ENCODE measurements at places on chromosomes 1 and 21. TPM values are rescaled to one million over a fixed set of nuclear protein-coding genes. Genes with fewer than 3 reads are reported as not detected.

The STMN1 gene
- 423 TPM for total RNA-seq

The FALEC gene
- not detected for total RNA-seq

DNA sequence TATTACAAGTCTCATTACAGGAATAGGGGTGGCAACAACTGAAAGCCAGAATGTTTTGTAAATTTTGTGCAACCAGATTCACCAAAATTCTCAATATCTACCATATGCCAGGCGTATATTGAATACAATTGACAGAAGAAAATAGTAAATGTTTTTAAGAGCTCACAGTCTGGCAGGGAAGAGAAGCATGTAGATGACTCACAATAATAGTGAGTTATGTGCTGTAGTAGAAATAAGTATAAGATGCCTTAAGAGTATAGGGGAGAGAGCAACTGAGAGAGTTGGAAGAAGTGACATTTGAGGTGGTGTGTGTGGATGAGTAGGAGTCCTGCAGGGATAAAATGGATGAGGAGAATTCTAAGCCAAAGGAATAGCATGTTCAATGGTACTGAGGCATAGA lies 170.5 kb upstream of the FGGY start:
- ATAC-seq, result no peak

GRCh38 chr1:103087256-103087655 lies 21.1 kb downstream of the COL11A1 start:
- ATAC-seq, result no peak

GRCh38 chr21:33569991-33570390 lies 18.5 kb downstream of the DONSON start:
- no peak for ATAC-seq

- ATAC-seq, result no peak
Measured at GRCh38 chr1:241658081-241658793, 6.2 kb downstream of the WDR64 start.

The HSD3B2 gene
- not detected for total RNA-seq

- ATAC-seq, result no peak
Measured at GRCh38 chr1:72623299-72623708, 341.0 kb upstream of the NEGR1 start.

- ATAC-seq, result no peak
Measured at GRCh38 chr1:52404975-52405338, 555 bp downstream of the PRPF38A start.

The F5 gene
- total RNA-seq, result 144 TPM

DNA sequence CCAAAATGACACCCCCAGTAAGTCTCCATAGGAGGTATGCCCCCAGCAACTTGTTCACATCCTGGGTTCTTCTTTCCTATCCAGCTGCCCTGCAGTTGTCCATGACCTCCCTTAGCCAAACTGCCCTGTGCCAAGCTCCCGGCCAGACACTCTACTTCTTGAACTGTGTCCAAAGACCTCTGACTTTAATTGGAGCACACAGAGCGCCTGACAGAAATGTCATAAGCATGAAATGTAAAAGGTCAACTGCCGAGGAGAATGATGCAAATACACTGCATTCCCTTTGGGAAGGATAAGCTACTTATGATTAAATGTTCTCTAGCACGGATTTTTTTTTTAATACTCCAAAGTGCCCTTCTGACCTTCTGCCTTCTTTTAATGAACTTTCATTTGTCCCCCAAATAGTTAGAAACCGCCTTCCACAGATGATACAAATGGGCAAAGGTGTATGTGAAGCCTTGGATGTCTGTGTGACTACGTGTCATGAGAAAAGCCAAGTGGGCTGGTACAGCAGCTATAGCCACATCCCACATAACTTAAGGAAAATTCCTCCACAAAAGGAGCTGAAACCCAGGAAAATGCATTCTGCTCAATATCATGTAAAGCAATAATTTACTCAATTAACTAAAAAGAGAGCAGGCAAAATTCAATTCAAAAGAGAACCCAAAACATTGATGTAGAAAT lies 26.8 kb downstream of the PALMD start:
- no peak for ATAC-seq

GRCh38 chr1:92599184-92599583 lies 112.5 kb upstream of the GFI1 start:
- no peak for ATAC-seq

The UBL4B gene
- not detected for total RNA-seq

The WNT9A gene
- total RNA-seq, result 0.24 TPM

DNA sequence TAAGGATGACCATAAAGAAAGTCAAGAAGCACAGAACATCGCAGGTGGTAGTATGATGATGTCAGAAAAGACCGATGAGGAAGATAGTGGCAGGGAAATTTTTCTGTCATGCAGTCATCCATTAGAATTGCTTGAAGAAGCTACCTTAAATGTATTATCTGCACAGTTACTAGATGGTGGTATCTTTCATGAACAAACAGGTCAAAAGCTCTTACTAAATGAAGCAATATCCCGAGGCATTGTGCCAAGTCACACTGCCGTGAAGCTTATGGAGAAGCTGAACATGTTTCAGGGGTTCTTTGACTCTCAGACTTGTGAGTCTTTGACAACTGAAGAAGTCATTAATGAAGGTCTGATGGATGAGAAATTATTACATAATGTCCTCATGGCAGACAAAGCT lies 128.8 kb downstream of the MACF1 start:
- no peak for ATAC-seq

- no peak for ATAC-seq
Measured at GRCh38 chr21:42476388-42477331, 19.4 kb downstream of the RSPH1 start.

DNA sequence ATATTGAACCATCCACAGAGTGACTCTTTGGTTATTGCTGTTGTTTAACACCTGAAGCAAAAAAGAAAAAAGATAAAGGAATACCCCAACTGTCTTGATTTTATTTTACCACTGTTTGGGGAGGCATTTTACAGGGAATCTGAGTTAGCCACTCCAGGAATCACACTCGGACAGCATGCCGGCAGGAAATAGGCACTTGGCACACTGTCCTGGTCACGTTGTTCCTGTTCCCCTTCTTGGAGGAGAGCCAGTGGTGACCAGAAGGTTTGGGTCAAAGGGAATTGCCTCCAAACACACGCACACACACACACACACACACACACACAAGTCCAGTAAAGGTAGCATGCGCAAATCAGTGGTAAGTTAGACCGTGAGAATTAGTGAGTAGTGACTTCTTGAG lies 13.8 kb downstream of the RGS4 start:
- ATAC-seq, result no peak

The FCRLA gene
- total RNA-seq, result not detected

The APCS gene
- not detected for total RNA-seq

DNA sequence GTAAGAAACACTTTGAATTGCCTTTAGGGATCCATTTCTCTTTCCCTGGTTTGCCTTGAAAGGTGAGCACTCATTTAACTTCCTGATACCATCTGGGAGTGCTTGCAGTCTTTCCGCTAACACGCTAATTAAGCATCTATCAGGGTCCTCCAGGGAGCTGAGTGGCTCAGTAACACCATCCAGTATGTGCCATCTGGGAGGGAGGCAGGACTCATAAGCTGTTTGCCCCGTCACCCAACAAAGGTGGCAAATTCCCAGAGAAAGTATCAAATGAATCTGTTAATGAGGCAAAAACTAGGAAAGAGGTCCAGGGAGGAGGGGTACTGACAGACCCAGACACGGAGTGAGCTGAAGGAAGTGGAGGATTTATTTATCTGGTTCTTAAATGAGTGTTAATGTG lies 430.9 kb downstream of the HLX start:
- ATAC-seq, result no peak

DNA sequence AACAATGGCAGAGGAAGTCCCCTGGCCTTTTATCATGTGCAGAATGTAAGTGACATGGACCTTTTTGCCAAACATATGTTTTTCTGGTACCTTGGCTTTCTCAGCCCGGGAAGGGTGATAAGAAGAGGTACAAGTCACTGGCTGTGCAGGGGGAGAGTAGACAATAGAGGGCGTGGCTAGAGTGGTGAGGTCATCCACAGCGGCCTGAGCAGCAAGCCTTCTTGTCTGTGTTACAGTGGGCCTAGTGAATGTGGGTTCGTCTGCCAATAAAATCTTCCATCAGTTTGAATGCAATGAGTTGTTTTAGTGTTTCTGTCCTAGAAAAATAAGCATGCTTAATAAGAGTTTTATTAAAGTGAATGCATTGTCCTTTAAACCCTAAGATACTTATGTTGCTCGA lies 59.0 kb upstream of the PGD start:
- no peak for ATAC-seq

Data from activated T-helper 17 cell treated with anti-CD3 and anti-CD28 coated beads, Interleukin-2, amount 50 U/mL, for 72 hours (primary cell).